ENCODE measurements at places on chromosomes 3 and 15.
A peak's percentile ranks its signal among the peaks of the same experiment; 100 is the strongest.

DNA sequence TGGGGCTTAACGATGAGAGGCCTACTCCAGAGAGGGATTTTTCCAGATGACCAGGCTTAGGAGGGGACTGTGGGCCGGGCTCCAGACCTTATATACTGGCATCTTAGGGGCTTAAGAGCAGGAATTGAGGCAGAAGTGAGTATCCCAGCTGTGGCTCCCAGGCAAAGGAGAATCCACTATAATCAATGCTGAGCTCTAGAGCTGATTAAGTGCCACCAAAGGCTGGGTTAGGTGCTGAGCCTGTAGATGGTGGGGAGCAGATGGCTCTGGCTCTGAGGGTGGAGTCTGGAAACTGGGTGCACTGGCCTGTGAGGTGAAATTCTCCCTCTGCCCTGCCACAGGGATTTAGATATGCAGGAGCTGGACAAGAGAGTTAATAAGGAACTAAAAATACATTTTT is 23.2 kb downstream of the IRAK2 start:
- DNase-seq: peak; percentile 58

DNA sequence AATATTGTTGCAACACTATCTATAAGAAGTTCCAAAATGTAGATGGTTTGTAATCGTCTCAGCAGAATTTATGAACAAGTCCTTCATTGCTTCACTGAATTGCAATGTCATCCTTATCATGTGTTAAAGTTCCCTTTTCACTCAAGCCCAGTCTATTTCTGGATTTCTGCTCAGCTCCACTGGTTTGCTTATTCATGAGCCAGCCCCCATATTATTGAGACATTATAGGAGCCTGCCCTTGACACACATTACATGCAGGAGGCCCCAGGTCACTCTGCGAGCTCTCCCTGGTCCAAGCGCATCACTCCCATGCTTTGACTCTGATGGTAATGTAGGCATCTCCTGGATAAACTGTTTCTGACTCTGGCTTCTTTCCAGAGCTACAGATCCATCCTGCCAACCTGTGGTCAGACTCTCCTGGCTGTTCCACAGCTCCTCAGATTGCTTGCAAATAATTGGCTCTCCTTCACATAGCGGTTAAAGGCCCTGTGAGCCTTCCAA is 56.9 kb downstream of the ABTB1 start:
- no peak for DNase-seq

DNA sequence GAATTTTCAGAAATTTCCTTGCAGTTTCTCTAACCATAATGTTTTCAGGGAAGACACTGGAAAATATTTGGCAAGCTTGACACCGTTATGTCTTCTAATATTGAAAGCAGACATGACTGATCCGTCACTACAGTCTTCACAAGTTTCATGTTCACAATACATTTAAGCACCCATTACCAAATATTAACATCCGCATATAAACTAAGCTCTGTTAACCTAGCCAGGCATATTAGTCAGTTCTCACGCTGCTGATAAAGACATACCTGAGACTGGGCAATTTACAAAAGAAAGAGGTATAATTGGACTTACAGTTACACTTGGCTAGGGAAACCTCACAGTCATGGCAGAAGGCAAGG is 162.7 kb upstream of the LYSMD4 start:
- no peak for DNase-seq

- DNase-seq: no peak
Observed at GRCh38 chr3:94990952-94991705, 928.3 kb downstream of the NSUN3 start.

- DNase-seq: no peak
Observed at GRCh38 chr3:172522871-172523818, at the start of gene TNFSF10. TNFSF10 (minus strand) TSS chr3:172523430; CDS start chr3:172523384, 46 bp downstream.

GRCh38 chr3:118480101-118480860 is 554.4 kb downstream of the IGSF11 start:
- DNase-seq: no peak

All from NCI-H82 (cell line).